ENCODE measurements at places on chromosomes 7 and 10.

GRCh38 chr10:15630353-15630752, 89.4 kb downstream of the ITGA8 start:
- no peak for DNase-seq

DNA sequence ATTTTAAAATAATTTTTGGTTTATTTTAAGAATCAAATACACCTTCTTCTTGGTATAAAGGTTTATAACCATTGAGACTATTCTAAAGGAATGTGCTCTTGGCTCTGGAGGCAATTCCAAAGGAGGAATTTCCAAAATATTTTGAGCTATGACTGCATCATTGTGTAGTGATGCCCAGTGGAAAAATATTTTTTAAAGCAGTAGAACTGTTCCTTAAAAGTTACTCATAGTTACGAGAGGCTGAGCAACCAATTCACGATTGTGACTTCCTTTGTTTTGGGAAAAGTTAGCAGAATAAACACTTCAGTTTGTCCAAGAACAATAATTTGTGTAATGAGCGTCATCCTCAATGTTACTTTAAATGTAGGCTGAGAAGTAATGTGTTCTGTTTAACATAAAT, 233.6 kb downstream of the BAMBI start:
- no peak for DNase-seq

GRCh38 chr7:28684650-28685241, 272.4 kb downstream of the CREB5 start:
- no peak for DNase-seq

GRCh38 chr7:112421666-112422486, 28.4 kb upstream of the IFRD1 start:
- no peak for DNase-seq

DNA sequence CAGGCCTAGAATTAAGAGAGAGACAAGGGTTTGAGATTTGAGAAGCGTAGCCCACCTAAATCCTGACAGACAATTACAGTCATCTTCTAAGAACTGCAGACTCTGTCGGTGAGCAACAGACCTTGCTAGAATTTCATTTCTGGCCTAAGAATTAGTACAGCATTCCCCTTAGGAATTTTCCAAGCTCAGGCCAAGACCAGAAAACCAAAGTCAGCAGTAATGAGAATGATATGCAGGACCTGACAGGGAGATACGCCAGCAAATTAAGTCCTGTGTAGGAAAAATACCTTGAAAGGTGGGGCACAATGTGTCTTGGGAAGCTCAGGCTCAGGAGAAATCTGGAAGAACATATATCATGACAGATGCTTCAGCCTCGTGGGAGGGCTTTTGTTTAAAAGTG, 52.7 kb upstream of the HERPUD2 start:
- no peak for DNase-seq

Measured in activated CD4-positive, CD25-positive, alpha-beta regulatory T cell (primary cell).